ENCODE measurements at places on chromosomes 1 and 21. TPM values are rescaled to one million over a fixed set of nuclear protein-coding genes. Genes with fewer than 3 reads are reported as not detected.
A peak's percentile ranks its signal among the peaks of the same experiment; 100 is the strongest.

Gene HCRTR1
- not detected for total RNA-seq

Gene CADM3
- total RNA-seq = 5.8 TPM

Gene SLC35E2B
- 88.8 TPM for total RNA-seq

Gene WDR64
- total RNA-seq = not detected

Gene NUF2
- 7.3 TPM for total RNA-seq

Gene XCL2
- not detected for total RNA-seq

DNA sequence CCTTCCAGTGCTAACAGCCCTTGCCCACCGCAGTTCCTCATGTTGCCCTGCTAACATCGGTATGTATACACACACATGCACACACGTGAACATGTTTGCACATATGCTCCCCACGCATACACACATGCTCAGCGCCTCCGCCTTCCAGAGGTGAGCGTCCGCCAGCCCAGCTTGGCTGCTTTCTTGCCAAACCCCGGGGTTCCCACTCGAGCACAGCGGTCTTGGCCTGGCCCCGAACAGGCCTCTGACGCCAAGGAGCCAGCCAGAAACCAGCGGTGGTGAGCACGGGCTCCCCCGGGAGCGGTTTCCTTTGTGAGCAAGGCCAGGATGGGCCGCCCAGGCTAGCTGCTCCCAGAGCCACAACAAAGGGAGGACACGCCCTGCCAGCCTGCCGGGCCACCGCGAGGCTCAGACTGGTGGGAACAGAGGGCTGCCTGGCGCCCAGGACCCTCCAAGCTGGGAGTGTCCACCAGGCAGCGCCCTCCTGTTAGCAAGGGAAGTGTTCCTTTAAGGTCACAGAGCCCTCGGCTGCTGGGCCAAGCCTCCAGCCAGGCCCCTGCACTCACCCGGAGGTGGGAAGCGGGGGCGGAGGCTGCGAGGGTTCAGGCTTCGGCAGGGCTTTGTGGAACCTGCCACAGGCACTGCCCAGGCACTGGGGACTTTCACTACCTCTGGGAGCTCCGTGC, 65.4 kb downstream of the ALPL start:
- peak; percentile 61 for DNase-seq

- DNase-seq = no peak
These were observed 25.4 kb downstream of the GADD45A start for GRCh38 chr1:67710417-67710816.

DNA sequence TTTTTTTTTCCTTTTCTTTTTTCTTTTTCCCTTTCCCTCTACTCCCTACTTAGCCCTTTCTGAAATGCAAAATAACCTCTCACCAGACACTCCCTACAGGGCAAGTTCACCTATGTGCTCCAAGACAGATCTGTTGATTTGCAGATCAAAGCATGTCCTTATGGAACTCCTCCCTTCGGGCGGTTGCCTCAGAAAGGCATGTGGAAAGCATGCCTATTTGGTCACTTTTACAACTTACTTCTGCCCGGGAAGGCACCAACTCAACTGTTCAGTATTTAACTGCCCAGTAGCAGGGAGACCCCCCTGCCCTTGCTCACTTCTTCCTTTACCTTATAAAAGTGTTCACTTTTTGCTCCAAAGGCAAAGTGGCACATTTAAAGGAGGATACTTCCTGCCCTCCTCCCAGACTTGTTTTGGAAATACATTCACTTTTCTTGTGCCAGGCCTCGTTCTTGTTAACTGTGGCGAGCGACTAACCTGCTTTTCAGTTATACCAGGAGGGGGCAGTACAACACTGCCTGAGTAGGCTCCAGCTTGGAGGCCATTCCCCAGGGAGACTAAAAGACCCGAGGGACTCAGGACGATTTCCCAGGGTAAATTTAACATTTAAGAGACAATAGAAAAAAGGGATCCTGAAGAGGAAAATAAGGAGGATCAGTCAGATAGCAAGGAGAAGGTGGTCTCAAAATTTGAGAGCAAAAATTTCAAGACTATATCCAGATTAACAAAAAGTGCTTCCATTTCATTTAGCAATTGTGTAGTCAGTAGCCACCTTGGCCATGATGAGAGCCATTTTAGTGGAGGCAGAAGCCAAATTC, 12.3 kb upstream of the SLAMF7 start:
- DNase-seq = no peak

GRCh38 chr1:176208034-176208433, 948 bp upstream of the COP1 start:
- no peak for DNase-seq
